Colonic mucosa (tissue), 4 donors: ENCODE measurements at places on chromosomes 13 and 19. TPM values are rescaled to one million over a fixed set of nuclear protein-coding genes. Genes with fewer than 3 reads are reported as not detected.

DNA sequence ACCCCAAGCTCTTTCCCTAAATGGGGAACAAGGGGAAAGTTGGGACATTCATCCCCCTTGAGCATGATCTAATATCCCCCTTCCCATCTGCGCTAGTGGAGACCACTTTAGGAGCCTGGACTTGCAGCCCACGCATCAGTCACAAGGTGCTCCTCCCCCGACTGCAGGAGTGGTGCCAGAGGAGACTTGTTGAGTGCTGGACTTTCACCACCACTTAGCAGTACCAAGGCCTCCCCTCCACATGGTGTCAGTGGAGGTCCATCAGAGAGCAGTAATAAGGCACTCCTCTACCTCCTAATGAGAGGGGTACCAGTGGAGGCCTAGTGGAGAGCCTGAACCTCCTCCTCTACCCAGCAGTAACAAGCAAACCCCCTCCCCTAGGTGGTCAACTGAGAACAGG is 22.5 kb downstream of the CAB39L start:
- no peaks in the 10 kb centered on the region for H3K36me3 ChIP-seq
- H3K4me3 ChIP-seq: no peak overlapping the region
- DNase-seq: no peak
- no peaks in the 10 kb centered on the region for H3K4me1 ChIP-seq
- H3K27me3 ChIP-seq: no peaks in the 10 kb centered on the region
- no peak overlapping the region for H3K27ac ChIP-seq

- H3K4me3 ChIP-seq: no peak overlapping the region
- H3K27me3 ChIP-seq: no peaks in the 10 kb centered on the region
- no peak for DNase-seq
- no peaks in the 10 kb centered on the region for H3K36me3 ChIP-seq
These were observed 3.8 kb downstream of the HSPBP1 start for GRCh38 chr19:55275851-55276719.

- H3K36me3 ChIP-seq: no peaks in the 10 kb centered on the region
- no peak overlapping the region for H3K4me3 ChIP-seq
- no peaks in the 10 kb centered on the region for H3K4me1 ChIP-seq
- no peak for DNase-seq
These were observed 28.3 kb downstream of the OR10H4 start for GRCh38 chr19:15976836-15977689.

Gene TBXA2R
- total RNA-seq: 1.5 TPM

Gene JOSD2
- total RNA-seq: 45.0 TPM

Gene KLF1
- total RNA-seq: 0.25 TPM

Gene HIF3A
- total RNA-seq: 7.1 TPM

Gene MEIOSIN
- total RNA-seq: not detected

DNA sequence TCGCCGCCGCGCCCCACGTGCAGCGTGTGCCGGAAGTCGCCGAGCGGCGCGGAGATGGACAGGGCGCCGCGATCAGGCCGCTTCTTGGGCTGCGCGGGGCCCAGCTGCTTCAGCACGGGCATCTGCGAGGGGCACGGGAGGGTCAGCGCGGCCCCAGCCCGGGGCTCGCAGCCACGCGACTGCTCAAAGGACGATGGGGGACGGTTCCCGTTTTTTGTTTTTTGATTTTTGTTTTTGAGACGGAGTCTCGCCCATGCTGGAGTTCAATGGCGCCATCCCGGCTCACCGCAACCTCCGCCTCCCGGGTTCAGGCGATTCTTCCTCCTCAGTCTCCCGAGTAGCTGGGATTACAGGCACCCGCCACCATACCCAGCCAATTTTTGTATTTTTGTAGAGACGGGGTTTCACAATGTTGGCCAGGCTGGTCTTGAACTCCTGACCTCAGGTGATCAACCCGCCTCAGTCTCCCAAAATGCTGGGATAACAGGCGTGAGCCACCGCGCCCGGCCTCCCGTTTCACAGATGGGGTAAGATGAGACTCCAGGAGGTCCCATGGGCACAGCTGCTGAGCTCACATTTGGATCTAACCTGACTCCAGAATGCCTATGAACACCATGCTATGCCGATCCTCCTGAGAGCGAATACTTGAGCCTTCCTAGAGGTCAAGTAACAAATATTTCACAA is 2.0 kb upstream of the LENG9 start:
- no peaks in the 10 kb centered on the region for H3K36me3 ChIP-seq
- no peak overlapping the region for H3K4me3 ChIP-seq
- peak overlapping the region; percentile 99 for H3K27ac ChIP-seq
- no peaks in the 10 kb centered on the region for H3K27me3 ChIP-seq
- peak; percentile 34 for DNase-seq
- H3K4me1 ChIP-seq: peaks cover 11% of the 10 kb centered on the region

DNA sequence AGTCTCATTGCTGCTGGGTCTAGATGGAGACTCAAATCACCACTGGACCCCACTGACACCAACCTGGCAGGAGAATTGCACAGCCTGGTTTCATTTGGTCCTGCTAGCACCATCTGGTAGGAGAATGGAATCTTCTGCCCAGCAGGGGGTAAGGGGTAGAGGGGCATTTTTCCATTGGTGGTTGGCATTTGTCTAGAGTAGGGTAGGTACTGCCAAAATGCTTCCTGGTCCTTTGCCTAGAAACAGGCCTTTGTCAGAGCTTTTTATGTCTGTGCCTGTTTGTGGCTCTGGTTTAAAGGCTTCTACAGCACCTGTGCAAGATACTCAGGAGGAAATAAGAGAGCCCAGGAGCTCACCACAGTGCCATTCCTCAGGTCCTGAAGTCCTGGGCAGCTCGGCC is 121.3 kb downstream of the KCTD12 start:
- no peak overlapping the region for H3K27ac ChIP-seq
- DNase-seq: no peak
- H3K36me3 ChIP-seq: no peaks in the 10 kb centered on the region
- H3K4me1 ChIP-seq: no peaks in the 10 kb centered on the region
- H3K27me3 ChIP-seq: no peaks in the 10 kb centered on the region
- H3K4me3 ChIP-seq: no peak overlapping the region

DNA sequence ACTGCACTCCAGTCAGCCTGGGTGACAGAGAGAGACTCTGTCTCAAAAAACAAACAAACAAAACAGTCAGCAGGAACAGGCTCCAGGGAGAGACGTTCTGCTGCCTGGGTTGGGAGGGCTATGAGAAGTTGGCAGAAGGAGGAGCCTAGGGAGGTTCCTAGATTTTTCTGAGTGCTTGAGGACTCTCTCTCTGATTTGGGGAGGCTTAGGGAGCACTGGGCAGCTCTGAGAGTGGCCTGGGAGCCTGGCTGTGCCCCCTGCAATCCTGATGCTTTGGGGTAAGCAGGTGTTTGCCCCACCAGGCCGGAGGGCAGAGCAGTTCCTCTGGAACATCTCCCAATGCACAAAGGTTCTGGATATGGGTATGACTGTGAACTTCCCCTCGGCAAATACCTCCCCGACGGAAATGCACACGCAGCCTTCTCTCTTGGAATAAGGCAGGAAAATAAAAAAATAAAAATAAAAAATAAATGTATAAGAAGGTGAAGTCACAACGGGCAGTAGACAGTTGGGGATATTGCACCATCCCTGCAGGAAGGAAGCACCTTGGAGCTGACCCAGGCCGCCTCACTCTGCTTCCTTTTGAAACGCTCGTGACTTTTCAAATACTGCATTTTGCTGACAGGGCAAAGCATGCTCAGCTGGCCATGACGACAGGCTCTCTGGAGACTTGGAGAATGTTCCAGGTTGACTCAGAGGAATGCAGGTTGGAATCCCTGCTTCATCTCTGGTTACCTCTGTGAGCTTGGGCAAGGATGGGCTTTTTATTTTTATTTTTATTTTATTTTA is 26.5 kb upstream of the HOMER3 start:
- DNase-seq: peak; percentile 41
- H3K36me3 ChIP-seq: no peaks in the 10 kb centered on the region
- H3K27ac ChIP-seq: peak overlapping the region; percentile 25
- no peaks in the 10 kb centered on the region for H3K4me1 ChIP-seq

DNA sequence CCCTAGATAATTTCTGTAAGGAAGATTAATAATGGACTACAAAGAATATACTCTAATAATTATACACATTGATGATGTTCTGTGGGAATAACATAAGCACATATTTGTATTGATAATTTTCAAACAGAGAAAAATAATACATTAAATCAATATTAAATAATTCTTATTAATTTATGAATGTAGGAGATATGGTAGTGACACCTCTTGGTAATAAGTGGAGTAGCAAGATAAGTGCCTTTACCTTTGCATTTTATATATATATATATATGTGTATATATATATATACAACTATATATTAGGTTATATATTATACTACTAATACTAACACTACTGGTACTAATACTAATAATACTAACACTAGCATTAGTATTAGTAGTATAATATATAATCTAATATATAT is 905.8 kb downstream of the SLITRK1 start:
- H3K27me3 ChIP-seq: no peaks in the 10 kb centered on the region
- H3K4me3 ChIP-seq: no peak overlapping the region
- H3K27ac ChIP-seq: no peak overlapping the region
- no peak for DNase-seq
- H3K36me3 ChIP-seq: no peaks in the 10 kb centered on the region

GRCh38 chr13:73259061-73260017 is 200.5 kb downstream of the KLF5 start:
- H3K27me3 ChIP-seq: no peaks in the 10 kb centered on the region
- H3K4me1 ChIP-seq: no peaks in the 10 kb centered on the region
- H3K36me3 ChIP-seq: no peaks in the 10 kb centered on the region
- H3K4me3 ChIP-seq: no peak overlapping the region
- peak overlapping the region; percentile 11 for H3K27ac ChIP-seq
- DNase-seq: no peak

GRCh38 chr19:34120846-34121639 is 51.3 kb upstream of the LSM14A start:
- no peaks in the 10 kb centered on the region for H3K36me3 ChIP-seq
- no peak overlapping the region for H3K4me3 ChIP-seq
- H3K27ac ChIP-seq: no peak overlapping the region
- DNase-seq: peak; percentile 21

Gene SLC25A41
- total RNA-seq: 1.8 TPM

DNA sequence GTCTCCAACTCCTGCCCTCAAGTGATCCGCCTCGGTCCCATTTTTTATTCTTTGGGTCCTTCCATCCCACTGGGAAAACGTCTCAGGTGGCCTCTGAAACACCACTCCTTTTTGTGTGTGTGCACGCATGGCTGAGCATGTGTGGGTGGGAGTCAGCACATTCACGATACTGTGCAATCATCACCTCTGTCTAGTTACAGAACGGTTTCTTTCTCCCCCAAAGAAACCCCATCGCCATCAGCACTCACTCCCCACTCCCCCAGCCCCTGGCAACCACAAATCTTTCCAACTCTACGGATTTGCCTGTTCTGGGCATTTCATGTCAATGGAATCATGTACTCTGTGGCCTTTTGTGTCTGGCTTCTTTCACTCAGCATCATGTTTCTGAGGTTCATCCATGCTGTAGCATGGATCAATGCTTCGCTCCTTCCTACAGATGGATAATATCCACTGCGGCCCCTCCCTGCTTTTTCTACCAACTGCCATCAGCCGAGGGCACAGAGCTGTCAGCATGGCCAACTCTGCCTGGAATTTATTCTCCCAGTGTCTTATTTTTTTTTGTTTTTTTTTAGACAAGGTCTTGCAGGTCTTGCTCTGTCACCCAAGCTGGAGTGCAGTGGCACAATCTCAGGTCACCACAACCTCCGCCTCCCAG is 9.7 kb downstream of the F2RL3 start:
- no peak overlapping the region for H3K4me3 ChIP-seq
- no peak overlapping the region for H3K27ac ChIP-seq
- peaks cover 7% of the 10 kb centered on the region for H3K27me3 ChIP-seq

DNA sequence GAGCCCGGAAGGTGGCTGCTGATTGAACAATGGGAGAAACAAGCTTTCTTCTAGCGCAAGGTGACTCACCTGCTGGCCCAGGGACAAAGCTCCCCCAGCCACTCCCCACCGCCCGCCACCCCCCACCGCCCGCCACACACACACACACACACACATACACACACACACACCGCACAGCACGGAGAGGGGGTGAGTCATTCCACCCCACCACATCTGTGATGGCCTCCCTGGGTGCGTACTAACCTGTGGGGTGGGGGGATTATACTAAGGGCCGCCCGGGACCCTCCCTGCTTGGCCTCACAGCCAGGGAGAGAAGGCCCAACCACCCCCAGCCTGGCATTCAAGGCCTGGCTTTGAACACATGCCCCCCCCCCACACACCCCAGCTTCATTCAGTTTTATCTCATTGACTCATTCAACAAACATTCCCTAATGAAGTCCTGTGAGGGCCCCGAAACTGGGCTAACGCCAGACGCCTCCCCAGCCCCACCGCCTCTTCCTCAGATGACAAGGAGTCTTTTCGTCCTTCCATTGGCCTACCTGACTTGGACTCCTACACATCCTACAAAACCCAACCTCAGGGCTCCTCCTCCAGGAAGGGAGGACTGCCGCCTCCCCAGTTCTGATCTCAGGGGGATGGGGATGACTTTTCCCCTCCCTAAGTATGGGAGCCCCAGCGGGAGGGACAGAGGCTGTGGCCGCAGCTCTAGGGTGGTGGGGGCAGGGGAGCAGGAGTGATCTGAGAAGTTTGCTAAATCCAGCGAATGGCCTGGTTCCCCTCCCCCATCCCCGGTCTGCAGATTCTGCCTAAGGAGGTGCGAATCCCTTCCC is 5.8 kb upstream of the ONECUT3 start:
- H3K4me3 ChIP-seq: no peak overlapping the region
- H3K27me3 ChIP-seq: peaks cover 67% of the 10 kb centered on the region
- peak; percentile 21 for DNase-seq
- no peak overlapping the region for H3K27ac ChIP-seq
- peaks cover 10% of the 10 kb centered on the region for H3K4me1 ChIP-seq

GRCh38 chr13:63864171-63864902 is 2448.7 kb upstream of the PCDH20 start:
- no peaks in the 10 kb centered on the region for H3K36me3 ChIP-seq
- H3K4me1 ChIP-seq: no peaks in the 10 kb centered on the region
- no peak overlapping the region for H3K4me3 ChIP-seq
- DNase-seq: no peak
- H3K27ac ChIP-seq: no peak overlapping the region

DNA sequence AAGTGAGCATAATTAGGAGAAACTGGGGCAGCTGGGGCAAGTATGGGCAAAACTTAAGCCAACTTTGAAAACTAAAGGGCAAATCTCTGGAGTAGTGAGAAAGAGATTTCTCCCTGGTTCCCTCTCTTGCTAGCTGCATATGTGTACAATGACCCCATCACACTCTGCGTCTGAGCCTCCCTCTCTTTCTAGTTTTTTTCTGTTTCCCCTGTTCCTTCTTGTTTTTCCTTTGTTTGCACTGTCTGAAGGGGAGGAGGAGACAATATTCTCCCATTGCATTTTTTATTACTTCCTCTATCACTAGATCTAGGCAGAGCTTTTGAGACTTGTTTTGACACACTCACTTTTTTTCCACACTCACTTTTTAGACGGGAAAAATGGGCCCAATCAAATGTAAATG is 11.2 kb upstream of the CLDN10 start:
- no peak for DNase-seq
- H3K4me1 ChIP-seq: no peaks in the 10 kb centered on the region
- no peak overlapping the region for H3K4me3 ChIP-seq
- no peaks in the 10 kb centered on the region for H3K27me3 ChIP-seq

Gene SRRM5
- 0.42 TPM for total RNA-seq

GRCh38 chr19:57800696-57801095 is 14.0 kb downstream of the ZNF552 start:
- no peak for DNase-seq
- H3K36me3 ChIP-seq: no peaks in the 10 kb centered on the region
- no peak overlapping the region for H3K27ac ChIP-seq
- H3K4me3 ChIP-seq: no peak overlapping the region
- H3K4me1 ChIP-seq: peaks cover 10% of the 10 kb centered on the region

Gene ABHD13
- total RNA-seq: 5.9 TPM
